ENCODE measurements at places on chromosomes 3 and 15.

- no peak for DNase-seq
These were observed 353.7 kb downstream of the CNTN6 start for GRCh38 chr3:1446531-1446930.

GRCh38 chr3:38829404-38829803, 13.4 kb upstream of the SCN10A start:
- DNase-seq: peak; percentile 52

DNA sequence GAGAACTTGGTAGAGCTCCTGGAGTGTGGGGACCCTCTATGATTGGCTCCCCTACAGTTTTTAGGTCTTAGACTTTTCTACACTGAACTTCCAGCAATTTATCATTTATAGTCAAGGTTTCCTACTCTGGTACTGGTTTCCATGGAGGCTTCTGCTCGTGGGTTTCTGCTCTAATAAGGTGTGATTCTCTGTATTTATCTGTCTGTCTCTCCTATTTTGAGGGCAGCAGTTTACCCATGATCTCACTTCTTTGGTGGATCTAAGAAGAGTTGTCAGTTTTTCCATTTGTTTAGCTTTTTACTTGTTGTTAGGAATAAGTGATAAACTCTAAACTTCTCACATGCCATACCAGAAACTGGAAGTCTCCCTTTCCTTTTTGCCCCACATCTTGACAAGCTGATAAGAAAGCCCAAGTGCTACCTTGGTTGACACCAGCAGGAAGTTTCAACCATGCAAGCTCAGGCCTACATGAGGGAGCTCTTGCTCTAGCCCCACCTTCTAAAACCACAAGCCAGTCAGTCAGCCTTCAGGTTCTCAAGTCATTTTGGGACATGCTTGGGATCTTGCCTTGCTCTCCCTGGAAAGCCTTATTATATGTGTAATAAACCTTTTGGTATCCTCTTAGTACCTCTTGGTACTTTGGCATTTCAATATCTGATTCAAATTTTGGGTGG, 10.0 kb downstream of the TIMMDC1 start:
- DNase-seq: no peak

GRCh38 chr3:129121792-129122411, at the start of gene RAB43:
Gene RAB43, minus strand, starts transcription at chr3:129121804. Its CDS starts 315 bp downstream, at chr3:129121489.
- DNase-seq: peak; percentile 92

GRCh38 chr3:31312400-31312799, 220.3 kb upstream of the STT3B start:
- DNase-seq: no peak

DNA sequence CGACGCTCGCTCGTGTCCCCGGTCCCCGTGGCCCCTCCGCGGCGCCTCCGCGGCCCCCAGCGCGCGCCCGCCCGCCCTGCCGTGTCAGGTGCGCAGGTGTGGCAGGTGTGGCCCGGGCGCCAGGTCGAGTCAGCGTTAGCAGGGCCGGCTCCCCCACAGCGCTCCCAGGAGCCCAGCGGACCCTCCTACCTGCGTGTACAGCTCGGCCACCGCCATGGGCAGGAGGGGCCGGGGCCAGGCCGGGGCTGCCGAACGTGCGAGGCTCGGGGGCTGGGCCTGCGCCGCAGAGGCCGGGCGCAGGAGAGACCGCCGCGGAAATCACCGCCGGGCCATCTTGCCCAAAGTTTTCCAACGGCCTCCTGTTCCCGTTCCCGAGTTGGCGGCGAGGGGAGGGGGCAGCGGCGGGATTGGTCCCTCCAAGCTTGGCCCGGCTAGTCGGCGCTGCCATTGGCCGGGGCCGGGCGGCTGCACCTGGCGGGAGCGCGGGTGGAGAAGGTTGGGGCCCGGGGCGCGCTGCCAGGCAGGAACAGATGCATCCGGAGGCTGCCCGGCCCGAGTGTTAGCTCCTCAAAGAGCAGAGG, at the start of gene MYO5C:
TSS of gene MYO5C (minus strand) at position 384 of the 581 bp plus-strand sequence. CDS start at position 216, 168 bp downstream.
- peak; percentile 89 for DNase-seq

DNA sequence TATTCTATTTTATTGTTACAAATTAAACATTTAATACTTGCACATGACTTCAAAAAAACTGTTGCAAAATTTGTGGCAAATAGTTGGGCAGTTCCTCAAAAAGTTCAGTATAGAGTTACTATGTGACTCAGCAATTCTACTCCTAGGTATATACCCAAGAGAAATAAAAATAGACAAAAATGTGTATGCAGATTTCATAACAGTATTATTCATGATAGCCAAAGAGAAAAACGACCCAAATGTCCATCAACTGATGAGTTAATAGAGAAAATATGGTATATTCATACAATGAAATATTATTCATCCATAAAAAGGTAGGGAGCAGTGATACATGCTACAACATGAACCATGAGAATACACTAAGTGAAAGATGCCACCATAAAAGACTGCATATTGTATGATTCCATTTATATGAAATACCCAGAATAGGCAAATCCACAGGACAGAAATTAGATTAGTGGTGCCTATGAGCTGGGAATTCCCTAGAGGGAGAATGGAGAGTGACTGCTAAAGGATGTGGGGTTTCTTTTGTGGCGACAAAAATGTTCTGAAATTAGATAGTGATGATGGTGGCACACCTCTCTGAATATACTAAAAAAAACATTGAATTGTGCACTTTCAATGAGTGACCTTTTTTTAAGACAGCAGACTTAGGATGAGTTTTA, 31.6 kb upstream of the CLASP2 start:
- DNase-seq: no peak

- no peak for DNase-seq
These were observed 22.3 kb upstream of the GNB4 start for GRCh38 chr3:179473565-179473964.

DNA sequence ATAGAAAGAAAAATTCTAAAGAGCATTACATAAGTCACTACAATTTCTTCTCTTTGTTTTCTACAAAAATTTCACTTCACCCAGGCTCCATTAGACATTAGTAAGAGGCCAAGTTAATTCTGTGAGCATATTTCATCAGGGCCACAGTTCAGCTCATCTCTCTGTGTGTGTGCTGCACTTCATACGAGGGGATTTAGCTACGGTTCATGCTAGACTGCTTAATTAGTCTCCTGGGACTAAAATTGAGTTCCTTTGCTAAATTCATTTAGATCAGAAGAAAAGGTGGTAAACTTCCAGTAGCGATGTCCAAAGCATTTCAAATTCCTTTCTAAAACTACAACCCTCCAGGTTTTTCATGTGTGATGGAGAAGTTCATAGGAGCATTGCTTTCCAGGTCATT, 83.1 kb upstream of the SETMAR start:
- no peak for DNase-seq

GRCh38 chr3:18237251-18238005, 187.7 kb downstream of the SATB1 start:
- DNase-seq: no peak

DNA sequence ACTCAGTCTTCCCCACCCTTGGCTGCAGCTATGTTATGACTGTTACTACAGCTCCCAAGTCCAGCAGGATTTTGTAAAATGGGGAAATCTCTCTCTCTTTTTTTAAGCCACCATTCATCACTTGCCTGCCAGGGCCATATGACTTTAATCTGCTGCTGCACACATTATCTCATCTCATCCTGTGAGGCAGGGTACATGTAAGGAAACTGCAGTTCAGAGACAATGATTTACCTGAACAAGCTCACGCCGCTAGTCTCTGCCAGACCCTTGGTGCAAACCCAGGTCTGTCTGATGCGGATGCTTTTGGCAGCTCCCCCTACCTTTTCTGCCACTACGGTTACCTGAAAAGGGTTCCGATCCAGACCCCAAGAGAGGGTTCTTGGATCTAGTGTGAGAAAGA, 78.3 kb downstream of the CHRNA7 start:
- DNase-seq: no peak

- no peak for DNase-seq
These were observed 35.2 kb upstream of the USP3 start for GRCh38 chr15:63469190-63469589.

DNA sequence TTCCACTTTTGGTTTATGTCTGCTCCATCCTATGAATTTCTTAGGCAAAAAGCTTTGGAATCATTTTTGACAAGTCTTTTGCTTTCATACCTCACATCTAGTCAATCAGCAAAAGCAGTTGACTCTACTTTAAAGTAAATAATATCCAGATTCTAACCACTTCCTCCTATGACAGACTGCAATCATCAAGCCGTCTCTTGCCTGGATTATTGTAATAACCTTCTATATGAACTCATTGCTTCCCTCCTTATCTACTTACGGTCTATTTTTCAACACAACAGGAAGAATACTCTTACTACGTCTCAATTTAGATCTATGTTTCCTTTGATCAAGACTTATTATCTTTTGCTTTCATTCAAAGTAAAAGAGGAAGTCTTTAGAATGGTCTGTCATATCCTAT, 20.7 kb downstream of the CLDN1 start:
- no peak for DNase-seq

DNA sequence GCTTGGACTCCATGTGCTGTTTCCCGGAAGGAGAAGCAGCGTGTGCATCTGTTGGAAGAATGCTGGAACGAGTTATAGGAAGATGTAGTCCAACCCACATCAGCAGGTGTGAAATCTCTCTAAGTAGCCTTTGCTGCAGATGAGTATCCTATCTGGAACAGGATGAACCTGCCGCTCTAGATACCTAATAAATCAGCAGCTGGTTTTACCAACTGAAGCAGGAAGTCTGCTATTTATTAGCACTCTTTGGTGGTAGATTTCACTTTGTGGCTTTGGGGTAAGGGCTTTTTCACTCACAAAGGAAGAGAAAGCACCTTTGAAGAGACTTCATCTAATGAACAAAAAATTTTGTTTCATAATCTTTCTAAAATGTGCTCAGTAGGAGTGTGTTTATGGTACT, 66.4 kb downstream of the DCUN1D1 start:
- DNase-seq: no peak

Measured in left ventricle myocardium superior (tissue), 1 donor.